ENCODE measurements at places on chromosomes 6 and 20.

DNA sequence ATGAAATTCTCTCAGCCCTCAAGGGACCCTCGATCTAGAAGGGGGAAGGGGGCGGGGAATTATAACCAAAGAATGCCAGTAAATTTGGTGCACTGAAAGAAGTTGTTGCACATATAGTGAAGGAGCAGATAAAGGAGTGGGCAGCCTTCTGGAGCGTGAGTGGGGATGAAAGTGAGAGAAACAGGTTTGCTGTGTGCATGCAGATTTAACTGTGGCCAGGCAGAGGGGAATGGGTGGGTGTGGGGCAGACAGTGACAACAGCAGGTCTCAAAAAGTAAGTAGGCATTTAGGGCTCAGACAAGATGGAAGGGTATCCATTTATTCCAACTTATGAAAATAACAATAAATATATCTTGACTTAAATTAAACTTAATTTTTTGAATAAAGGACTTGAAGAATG lies 149.1 kb downstream of the KCNQ5 start:
- no peak for DNase-seq

- DNase-seq, result no peak
Measured at GRCh38 chr20:48649868-48650267, 177.9 kb downstream of the PREX1 start.

GRCh38 chr6:159313018-159313417 lies 143.8 kb downstream of the FNDC1 start:
- no peak for DNase-seq

GRCh38 chr6:168804331-168804730 lies 363.3 kb downstream of the SMOC2 start:
- DNase-seq, result no peak

DNA sequence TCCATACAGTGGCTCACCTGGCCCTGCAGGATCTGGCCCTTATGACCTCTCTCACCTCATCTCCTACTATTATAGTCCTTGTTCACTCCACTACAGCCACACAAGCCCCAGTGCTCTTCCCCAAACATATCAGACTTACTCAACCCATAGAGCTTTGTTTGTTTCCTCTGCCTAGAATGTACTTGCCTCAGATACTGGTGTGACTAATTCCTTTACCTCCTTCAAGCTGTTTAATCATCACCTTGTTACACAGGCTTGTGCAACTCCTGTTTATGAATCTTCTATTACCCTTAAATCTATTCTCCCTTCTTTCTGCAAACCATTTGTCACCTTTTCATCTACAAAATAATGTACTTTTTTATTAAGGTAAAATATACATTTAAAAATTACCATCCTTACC lies 3.2 kb downstream of the DEFB125 start:
- DNase-seq, result no peak

- no peak for DNase-seq
Measured at GRCh38 chr6:19838442-19839236, 1.5 kb downstream of the ID4 start.

GRCh38 chr6:135268740-135269139 lies 87.6 kb downstream of the MYB start:
- DNase-seq, result no peak

DNA sequence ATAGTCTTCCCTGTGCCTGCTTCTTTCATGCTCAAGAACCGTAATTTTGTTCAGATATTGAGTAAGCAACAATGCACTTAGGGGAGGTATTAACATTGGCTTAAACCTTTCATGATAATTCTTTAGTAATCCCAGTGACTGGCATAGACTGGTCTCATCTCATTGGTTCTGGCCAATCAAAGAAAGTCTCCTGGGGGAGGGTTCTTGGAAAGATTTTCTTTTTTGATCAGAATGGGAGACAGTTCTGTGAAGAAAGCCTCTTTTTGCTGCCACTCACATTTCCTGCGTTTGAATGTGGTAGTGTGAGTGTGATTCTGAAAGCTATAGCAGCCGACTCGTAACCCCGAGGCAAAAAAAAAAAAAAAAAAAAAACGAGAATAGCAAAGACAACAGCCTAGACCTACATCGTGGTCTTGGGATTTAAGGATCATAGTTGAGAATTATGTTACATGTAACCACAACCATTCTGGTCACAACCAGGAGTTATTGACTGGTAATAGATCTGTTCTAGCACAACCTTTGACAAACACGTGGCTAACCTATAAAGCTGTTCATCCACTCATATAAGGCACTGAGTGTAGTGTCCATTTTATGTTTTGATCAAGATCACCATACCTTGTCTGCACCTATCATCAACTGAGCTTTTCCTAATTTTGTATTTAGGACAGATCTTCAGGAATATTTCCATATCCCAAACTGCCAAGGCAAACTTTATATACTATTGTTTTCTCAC lies 15.1 kb upstream of the TMEM217 start:
- no peak for DNase-seq

GRCh38 chr20:64109831-64110391 lies 2.5 kb upstream of the NPBWR2 start:
- DNase-seq, result no peak

DNA sequence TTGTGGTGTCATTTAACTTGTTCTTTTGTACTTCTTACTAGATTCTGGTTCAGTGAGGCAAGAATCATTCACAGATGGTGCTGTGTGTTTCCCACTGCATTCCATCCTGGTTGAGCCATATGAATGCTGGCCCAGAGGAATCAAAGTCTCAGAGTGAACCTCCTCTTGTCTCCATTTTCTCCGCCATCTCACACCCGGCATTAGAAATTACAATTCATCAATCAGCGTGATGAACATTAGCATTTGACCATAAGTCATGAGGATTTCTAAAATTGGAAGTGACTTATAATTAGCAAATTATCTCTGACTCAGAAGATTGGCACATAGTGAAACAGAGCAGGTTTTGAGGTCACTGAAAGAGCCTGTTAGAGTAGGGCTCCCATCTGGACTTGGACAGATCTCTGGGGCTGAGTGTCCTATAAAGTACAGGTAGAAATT lies 25.2 kb downstream of the TNFAIP3 start:
- DNase-seq, result no peak

DNA sequence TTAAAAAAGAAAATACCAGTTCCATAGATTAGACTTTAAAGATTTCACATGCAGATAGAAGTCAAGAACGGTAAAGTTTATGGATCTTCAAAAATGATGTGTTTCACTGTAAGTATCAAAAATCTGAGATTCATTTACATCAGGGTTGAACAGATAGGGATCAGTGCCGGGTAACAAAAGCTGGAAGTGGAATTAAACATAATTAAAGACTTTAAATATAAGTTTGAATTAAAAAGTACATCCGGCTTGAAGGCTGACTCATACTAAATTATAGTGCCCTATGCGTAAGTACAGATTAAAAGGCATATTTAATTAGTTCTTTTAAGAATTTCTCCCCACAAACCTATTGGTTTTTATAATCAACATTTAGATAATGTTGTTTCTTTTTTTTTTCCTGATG lies 312.7 kb downstream of the PRL start:
- no peak for DNase-seq

- DNase-seq, result no peak
Measured at GRCh38 chr6:6655805-6656251, 67.3 kb downstream of the LY86 start.

- no peak for DNase-seq
Measured at GRCh38 chr6:18016133-18016532, 28.7 kb upstream of the KIF13A start.

DNA sequence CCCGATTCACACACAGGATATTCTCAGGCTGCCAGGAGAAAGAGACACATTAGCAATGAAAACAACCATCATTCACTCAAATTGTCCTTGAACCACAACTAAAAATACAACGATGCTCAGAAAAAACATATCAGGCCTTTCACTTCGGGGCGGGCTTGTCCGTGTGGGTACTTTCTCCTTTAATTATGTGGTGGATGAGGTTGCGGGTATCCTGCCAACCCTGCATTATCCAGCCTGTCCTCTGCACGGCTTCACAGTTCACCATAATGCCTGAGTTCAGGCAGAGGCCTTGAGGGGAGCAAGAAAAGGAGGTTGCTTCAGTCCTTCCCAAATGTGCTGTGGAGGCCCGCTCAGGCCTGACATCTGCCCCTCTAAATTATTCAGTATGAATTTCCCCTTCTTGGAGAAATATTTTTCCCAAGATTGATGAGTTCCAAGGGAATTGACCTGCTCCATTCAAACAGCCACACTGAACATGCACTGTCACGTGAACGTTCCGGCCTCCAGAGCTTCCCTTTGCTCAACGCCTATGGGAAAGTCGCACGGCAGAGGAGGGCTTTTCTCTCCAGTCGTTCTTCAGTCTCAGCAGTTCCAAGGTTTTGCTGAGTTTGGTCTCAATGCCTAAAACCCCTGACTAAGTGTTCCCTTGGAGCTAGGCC lies 70.3 kb downstream of the MYLK4 start:
- DNase-seq, result no peak

- no peak for DNase-seq
Measured at GRCh38 chr6:143734641-143735063, 56.9 kb downstream of the PHACTR2 start.

DNA sequence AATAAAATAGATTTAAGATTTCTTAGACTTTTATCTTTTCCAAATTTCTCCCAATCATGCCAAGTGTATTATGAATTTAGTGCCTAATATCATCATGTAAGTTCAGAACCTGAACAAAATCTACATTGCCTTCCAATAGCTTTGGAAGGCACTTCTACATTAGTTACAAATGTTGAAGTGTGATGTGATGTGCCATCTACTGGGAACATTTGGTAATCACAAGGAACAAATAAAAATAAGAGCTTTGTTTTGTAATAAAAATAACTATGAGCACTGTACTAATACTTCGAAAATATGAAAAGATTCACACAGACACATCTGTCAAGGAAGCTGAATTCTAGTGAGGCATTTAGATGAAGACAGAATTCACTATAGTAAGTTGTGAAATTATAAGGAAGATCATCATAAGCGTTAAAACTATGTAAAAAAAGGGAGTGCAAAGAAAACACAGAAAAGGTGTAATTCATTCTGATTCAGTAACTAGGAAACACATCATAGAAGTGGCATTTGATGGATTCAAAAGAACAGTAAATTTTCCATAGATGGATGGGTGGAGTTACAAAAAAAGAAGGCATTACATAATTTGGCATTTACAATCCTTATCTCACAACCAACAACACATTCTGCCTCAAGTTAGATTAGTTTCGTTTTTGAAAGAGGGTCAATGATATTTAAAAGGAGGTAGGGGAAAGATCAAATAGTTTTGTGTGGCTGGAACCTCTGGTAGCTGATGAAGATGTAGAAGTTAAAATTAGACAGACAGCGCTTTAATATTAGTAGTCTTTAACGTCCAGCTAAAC lies 161.0 kb downstream of the ASCC3 start:
- DNase-seq, result no peak

- DNase-seq, result no peak
Measured at GRCh38 chr20:41969656-41970055, 351.5 kb upstream of the CHD6 start.

- DNase-seq, result no peak
Measured at GRCh38 chr6:62652692-62653328, 366.8 kb upstream of the KHDRBS2 start.
